SK-N-SH (cell line): ENCODE measurements at places on chromosomes 4 and X.
A peak's percentile ranks its signal among the peaks of the same experiment; 100 is the strongest.

- no peak for DNase-seq
Measured at GRCh38 chr4:112504807-112505206, 11.2 kb downstream of the NEUROG2 start.

GRCh38 chrX:40168480-40169011 is 70.8 kb upstream of the BCOR start:
- DNase-seq, result no peak

GRCh38 chrX:39915081-39915480 is 182.7 kb downstream of the BCOR start:
- DNase-seq, result no peak

DNA sequence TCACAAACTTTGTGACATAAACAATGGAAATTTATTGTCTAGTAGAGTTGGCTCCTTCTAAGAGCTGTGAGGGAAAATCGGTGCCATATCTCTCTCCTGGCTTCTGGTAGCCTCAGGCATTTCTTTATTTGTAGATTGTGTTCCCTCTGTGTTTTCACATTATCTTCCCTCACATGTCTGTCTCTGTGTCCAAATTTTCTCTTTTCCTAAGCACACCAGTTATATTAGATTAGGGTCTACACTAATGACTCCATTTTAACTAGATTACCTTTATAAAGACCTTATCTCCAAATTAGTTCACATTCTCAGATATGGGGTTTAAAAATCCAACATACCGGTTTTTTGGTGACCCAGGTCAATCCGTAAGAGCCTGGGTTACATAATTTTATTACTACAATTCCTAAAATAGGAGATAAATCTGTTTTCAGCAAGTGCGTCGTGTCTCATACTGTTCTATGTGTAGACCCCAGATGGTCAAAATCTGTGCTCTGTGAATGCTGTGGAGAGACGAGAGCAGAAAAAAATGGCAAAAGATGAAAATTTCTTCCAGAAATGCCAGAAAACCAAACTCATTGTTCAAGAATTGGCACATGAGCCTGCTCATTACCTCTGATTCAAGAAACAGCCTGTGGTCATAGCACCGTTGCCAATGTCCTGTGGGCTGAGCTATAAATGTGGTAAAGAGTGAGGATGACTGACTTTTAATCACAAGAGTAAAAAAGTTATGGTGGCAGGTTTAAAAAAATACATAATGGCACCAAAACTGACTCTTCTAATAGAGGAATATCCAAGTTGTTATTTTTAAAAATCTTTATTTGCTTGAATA is 574.7 kb downstream of the PCDH7 start:
- DNase-seq, result peak; percentile 23

DNA sequence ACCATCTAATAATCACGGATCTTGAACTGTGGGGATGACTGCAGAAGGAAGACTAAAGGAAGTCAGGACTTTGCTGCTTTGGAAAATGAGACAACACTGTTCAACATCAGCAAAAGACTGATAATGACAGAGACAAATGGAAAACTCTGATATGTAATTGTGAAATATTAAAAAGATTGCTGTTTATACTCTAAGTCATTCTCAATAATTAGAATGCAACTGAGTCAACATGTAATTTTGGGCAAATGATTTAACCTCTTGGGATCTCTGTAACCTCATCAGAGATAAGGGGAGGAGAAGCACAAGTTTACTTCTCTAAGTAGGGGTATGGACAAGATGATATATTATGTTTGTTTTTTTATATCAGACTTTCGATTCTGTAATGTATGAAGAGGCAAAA is 121.9 kb downstream of the GASK1B start:
- no peak for DNase-seq

- no peak for DNase-seq
Measured at GRCh38 chr4:86493460-86493859, 100.7 kb upstream of the PTPN13 start.

DNA sequence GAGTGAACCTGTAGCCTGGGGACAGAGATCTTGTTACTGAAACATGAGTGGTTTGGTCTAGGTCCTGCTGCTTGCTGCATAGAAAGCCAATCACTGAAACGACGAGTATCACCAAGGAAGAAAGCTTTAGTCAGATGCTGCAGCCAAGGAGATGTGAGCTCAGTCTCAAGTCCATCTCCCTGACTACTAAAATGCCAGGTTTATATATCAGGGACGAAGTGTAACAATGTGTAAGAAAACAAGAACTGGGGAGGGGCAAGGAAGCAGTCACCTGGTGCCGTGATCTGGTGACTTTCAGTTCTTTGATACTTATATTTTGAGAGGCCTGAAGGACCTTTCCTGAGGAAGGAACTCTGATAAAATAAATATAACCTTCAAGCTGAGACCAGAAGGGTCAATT is 19.6 kb upstream of the ABRAXAS1 start:
- no peak for DNase-seq
